ENCODE measurements at places on chromosomes 7 and 10. TPM values are rescaled to one million over a fixed set of nuclear protein-coding genes. Genes with fewer than 3 reads are reported as not detected.

The CPA2 gene
- 0.35 TPM for polyA plus RNA-seq

- no peak for DNase-seq
These were observed 37.4 kb downstream of the AVL9 start for GRCh38 chr7:32532716-32533115.

DNA sequence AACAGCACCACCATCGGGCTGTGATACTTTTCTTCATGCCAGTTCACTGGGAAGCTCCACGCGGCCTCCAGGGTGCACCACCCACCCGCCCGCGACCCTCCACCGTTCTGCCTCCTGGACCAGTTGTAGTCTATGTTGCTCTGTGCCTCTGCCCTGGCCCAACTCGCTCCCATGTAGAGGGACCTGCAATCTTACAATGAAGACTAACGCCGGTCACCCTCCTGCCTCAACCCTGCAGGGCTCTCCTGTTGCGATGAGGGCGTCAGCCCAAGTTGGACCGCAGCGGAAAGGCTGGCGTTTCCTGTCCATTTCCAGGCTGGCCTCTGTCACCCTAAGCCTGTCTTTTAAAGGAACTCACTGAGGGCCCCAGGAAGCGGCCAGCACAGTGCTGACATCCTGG is 34.9 kb downstream of the IL15RA start:
- DNase-seq = no peak

- DNase-seq = no peak
These were observed 118.3 kb upstream of the THSD7A start for GRCh38 chr7:11950281-11950680.

The AKR1C3 gene
- polyA plus RNA-seq = 1.5 TPM

The PLXNA4 gene
- polyA plus RNA-seq = 21.2 TPM

DNA sequence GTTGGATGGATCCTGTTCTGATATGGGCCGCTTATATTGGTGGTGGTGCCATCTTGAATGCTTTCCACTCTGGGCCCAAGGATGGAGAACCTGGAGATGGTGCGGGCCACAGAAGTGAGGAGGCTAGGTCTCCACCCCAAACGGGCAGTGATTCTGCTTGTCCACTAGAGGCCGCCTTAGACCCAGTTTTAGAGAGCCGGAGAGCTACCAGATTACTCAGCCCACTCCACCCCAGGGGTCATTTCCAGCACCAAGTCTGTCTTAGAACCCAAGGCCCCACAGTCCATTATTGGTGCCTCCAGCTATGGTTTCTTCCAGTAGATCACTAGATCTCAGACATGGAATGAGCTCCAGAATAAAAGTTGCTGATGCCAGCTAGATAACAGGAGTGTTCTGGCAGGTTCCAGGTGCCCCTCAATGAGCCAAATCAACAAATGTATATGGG is 11.8 kb upstream of the CAMK2G start:
- no peak for DNase-seq

DNA sequence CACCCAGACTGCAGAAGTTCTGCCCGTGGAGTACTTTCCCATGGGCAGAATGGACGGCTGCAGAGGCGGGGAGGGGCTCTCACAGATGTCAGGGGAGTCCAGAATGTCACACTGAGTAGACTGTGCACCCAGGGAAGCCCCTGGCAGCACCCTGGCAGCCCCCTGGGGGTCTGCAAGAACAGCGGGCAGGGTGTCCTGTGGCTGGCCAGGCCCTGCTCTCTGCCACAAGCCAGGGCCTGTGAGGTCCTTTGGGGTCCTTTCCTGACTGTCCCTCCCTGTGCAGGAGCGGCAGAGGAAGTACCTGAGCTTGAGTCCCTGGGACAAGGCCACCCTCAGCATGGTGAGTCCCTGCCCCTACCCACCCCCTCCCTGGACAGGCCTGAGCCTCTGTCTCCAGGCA is 6.1 kb upstream of the SH2B2 start:
- no peak for DNase-seq

DNA sequence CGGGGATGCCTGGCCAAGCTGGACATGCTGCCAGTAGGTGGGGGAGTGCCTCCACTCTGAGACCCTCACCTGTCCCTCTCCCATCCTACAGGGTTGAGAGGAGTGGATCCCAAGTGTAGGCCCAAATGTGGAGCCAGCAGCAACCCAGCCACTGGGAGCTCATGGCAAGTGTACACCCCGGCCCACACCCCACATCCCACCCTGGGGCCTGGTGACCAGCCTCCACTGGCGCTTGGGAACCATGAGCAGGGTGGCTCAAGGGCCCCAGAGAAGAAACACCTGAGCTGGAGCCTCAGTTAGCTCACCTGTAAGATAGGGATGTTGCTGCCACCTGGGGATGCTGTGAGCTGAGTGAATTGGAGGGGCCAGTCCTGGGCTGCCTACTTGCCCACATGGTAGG is 10.4 kb upstream of the RET start:
- DNase-seq = no peak

DNA sequence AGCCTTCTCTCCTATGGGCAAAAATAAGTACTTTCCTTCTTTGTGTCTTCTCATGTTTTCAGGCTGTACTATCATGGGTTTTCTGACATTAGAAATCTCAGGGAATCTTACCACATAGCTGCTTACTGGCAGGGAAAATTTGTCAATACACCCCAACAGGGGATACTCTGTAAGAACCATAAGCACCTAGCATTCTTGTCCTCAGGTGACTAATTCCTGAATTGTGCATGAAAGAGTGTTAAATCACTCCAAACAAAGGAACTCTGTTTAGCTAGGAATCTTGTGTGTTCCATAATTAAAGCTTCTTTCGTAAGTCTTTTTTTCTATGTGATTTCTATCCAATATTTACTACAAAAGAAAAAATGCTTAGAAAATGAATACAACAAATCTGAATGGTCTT is 206.7 kb upstream of the POT1 start:
- DNase-seq = no peak

DNA sequence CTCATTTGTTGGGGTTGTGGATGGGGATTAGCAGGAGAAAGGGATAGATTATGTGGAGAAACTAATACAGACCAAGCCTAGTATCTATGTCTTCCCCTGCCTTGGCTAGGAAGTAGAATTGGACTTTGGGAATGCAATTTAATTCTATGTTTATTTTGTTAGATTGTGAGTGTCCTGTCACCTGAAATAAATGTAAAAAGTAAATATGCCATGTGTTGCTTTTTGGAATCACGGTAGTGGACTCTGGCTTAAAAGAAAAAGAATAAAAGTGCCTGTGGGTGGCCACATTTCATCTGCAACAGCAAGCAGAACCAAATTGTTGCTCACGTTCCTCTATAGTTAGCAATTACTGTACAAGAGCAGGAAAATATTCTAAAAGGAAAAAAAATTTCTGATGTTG is 42.3 kb downstream of the TET1 start:
- no peak for DNase-seq

GRCh38 chr7:99971242-99971641 is 4.6 kb downstream of the AZGP1 start:
- no peak for DNase-seq

- no peak for DNase-seq
These were observed 98.3 kb downstream of the COL13A1 start for GRCh38 chr10:69899727-69900595.

The C7orf33 gene
- not detected for polyA plus RNA-seq

The NUDT13 gene
- 2.4 TPM for polyA plus RNA-seq

GRCh38 chr7:8442814-8443304 is 9.4 kb downstream of the NXPH1 start:
- no peak for DNase-seq

GRCh38 chr7:67462781-67463191 is 466.2 kb downstream of the TYW1 start:
- no peak for DNase-seq

DNA sequence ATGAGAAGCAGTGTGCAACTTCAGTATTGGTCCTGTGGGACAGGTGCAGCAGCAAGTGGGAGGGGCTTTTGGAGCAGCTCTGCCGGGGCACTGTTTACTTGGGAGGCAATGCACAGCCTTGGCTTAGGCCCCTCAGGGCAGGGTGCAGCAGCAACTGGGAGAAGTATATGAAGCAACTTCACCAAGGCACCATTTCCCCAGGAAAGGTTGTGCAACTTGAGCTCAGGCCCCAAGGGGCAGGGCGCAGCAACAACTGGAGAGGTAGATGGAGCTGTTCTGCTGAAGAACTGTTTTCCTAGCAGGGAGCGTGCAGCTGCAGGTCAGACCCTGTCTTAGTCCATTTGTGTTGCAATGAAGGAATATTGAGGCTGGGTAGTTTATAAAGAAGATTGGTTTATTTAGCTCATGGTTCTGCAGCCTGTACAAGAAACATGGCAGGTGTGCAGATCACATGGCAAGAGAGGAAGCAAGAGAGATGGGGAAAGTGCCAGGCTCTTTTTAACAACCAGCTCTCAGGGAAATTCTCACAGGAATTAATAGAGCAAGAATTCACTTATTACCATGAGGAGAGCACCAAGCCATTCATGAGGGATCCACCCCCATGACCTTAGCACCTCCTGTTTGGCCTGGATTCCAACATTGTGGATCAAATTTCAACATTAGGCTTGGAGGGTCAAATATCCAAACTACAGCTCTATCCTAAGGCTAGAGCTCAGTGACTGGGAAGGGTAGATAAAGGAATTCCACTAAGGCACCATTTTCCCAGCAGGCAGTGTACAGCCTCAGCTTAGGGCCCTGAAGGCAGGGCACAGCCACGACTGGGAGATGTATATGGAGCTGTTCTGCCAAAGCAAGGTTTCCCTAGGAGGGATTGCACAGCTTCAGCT is 10.9 kb downstream of the GPR141 start:
- no peak for DNase-seq

The SORCS1 gene
- polyA plus RNA-seq = 18.1 TPM

DNA sequence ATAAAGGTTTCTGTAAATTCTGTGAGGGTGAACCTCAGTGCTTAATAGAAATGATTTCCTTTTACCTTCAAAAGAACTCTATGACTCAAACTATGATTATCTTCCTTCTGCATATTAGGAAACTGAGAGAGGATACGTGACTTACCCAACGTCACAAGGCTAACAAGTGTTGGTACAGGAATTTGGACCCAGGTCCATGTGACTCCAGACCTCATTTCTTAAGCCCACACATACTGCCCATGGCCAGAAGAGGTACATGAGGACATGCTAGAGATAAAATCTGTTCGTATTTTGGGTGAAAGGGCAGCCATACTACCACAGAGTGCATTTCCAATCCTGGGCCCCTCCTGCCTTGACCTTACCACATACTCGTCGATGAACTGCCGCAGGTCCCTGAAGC is 61.5 kb upstream of the TM9SF3 start:
- no peak for DNase-seq

DNA sequence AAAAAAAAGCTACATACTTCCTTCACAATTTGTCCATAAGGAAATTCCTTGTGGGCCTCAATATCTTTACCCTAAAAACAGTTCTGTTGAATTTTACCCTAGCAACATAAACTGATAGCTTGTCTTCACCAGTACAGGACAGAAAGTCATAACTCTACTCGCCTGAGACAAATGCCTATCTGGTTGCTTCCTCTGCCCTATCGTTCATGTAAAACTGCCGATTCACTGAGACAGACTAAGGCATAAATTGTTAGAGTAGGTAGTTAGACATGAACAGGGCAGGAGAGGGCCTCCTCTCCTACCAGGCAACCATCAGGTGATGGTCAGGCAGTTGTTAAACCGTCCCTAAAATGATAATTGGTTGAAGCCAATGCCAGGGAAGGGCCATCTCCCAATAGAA is 25.0 kb downstream of the IFIT3 start:
- no peak for DNase-seq

The PMPCB gene
- polyA plus RNA-seq = 72.5 TPM

DNA sequence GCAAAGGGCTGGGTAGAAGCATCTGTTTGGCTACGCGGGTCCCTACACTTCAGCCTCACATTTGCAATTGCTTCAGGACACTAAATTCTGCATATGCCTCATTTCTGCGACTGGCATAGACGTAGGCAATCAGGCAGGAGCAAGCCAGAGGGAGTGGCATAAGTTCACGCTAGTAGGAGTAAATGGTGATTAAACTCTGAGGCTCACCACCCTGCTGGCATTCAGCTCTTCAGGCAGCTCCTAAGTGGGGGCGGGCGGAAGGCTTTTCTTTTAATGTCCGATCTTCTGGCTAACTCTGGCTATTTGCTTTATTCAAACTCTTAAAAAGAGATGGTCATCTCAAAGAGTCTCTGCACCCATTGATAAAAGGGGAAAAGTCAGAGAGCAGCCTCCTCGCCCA is 45.3 kb downstream of the RGS10 start:
- DNase-seq = no peak

- no peak for DNase-seq
These were observed 228.1 kb downstream of the BMPER start for GRCh38 chr7:34133356-34133982.

- DNase-seq = no peak
These were observed 142.1 kb downstream of the CXCL12 start for GRCh38 chr10:44242826-44243225.

DNA sequence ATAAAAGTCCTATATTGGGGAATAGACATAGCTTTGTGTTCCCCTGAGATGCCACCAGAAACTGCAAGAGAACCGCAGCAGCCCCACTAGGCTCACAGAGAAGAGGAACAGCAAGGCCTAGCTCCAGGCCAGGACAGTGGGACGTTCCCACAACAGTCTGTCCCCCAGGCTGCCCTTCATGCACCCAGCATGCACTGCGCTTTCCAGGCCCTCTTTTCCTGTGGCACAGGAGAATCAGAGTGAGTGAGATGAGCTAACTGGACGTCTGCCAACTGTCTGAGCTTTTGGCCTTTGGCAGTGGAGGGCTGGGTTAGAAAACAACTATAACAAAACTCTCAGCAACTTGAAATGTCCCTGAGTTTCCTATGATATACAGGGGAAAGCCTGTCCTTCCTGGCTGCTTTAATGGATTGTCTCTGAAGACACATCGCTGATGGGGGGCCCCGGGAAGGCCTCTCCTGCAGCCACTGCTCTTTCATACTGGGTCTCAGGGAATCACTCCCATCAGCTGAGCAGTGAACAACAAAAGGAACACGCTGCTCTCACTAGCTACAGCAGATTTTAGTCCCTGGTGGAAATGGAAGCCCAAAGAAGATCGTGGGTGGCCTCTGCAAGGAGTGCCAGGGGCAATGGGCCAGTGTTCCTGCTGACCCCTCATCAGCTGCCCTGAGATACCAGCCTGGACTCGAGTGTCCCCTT is 53.5 kb downstream of the PODXL start:
- peak; percentile 71 for DNase-seq

GRCh38 chr7:120586571-120586970 is 271.4 kb downstream of the TSPAN12 start:
- DNase-seq = peak; percentile 75
